Articular chondrocyte of knee joint (primary cell): ENCODE measurements at places on chromosomes 13 and 19. TPM values are rescaled to one million over a fixed set of nuclear protein-coding genes. Genes with fewer than 3 reads are reported as not detected.

The ZNF563 gene
- 5.1 and 8.4 TPM in 2 replicates for total RNA-seq

The PEAK3 gene
- not detected in 2 replicates for total RNA-seq

The KLK3 gene
- not detected in 2 replicates for total RNA-seq

The ZFP30 gene
- total RNA-seq: 18.9 and 22.7 TPM in 2 replicates

The APOC1 gene
- 0.52 and 0.86 TPM in 2 replicates for total RNA-seq

The PAF1 gene
- 30.4 and 38.5 TPM in 2 replicates for total RNA-seq

The ICAM4 gene
- 0.13 and 0.32 TPM in 2 replicates for total RNA-seq

The C1QTNF9B gene
- total RNA-seq: not detected in 2 replicates

The CLPTM1 gene
- total RNA-seq: 35.1 and 37.4 TPM in 2 replicates

The FAM216B gene
- total RNA-seq: not detected in 2 replicates

The ADGRE2 gene
- total RNA-seq: 0.11 TPM in 1 of 2 replicates, not detected in the other
